ENCODE measurements at places on chromosomes 13 and 19.

DNA sequence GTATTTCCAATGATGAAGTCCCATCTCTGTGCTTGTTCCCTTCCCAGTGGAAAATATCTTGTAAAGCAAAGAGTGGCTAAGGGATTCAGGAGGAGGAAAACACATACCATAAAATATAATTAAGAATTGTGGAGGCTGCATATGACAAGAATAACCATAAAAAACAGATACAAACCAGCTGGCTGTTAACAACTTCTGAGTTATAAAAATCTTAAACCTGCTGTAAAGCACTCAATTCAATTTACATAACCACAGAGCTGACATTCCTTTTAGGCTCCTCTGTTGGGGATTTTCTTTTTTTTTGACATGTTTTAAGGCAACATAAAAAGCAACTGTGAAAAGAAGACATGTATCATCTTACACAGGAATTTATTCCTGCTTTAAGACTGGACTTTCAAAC, 207.6 kb downstream of the DACH1 start:
- DNase-seq = peak; percentile 27

DNA sequence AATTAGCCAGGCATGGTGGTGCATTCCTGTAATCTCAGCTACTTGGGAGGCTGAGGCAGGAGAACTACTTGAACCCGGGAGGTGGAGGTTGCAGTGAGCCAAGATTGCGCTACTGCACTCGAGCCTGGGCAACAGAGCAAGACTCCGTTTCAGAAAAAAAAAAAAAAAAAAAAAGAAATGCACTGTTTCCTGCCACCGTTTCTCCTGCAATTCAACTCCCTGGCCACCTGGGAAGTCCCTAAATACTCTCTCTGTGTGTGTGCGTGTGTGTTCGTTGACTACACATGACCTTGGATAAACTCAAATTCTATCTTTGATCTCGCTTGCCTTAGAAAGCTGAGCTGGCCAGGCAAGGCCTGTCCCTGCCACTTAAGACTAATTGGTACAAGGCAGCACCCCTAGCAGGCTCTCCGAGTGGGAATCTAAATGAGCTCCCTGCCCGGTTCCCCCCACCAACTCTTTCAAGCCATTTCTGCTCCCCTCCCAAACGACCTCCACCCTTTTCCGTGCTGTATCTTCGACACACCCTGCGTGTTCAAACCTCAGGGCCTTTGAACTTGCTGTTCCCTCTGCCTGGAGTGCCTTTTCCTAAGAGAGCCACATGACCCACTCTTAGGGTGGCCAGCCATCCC, 5.2 kb upstream of the BCAT2 start:
- peak; percentile 46 for DNase-seq

DNA sequence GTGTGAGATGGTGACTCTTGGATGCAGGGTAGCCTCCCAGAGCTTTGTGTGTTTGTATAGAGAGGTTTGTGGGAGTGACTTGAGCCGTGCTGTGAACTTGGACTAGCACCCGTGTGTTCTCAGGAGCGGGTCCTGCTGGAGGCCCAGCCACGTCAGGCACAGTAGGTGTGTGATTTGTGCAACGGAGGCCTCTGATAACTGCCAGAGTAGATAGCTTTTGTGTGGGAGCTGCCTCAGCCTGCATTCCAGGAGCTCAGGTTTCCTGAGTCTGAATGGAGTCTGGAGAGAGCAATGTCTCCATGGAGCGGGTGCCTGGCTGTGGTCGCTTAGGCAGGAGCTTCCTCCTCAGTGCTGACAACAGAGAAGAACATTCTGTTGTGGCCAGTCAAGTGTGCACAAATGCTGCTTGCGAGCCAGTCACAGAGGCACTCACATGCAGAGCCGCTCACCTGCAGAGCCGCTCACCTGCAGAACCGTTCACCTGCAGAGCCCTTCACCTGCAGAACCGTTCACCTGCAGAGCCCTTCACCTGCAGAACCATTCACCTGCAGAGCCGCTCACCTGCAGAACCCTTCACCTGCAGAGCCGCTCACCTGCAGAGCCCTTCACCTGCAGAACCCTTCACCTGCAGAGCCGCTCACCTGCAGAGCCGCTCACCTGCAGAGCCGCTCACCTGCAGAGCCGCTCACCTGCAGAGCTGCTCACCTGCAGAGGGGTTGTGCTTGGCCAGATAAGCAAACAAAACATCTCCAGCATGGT, 32.6 kb downstream of the TFDP1 start:
- DNase-seq = peak; percentile 92

- no peak for DNase-seq
Observed at GRCh38 chr13:42532561-42533335, 41.2 kb upstream of the TNFSF11 start.

DNA sequence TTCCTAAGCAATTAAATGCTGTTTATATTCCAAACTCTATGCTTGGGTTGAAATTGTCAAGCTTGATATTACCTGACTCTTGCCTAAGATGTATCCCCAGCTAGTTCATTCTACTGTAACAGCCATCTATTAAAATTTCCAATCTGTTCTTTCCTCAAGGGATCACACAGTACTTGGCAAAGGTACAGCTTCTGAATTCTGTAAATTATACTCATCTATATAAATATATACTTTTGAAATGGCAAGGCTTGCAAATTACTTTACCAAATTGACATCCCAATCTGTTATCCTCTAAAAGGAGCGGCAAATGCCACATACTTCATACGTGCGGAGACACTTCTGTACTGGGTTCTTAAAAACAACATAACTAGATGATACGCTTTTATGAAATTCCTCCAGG, 330.2 kb downstream of the DNAJC15 start:
- no peak for DNase-seq

- DNase-seq = peak; percentile 23
Observed at GRCh38 chr13:102657630-102658029, 37.2 kb downstream of the METTL21C start.

- peak; percentile 35 for DNase-seq
Observed at GRCh38 chr19:17020823-17021222, 5.8 kb downstream of the CPAMD8 start.

DNA sequence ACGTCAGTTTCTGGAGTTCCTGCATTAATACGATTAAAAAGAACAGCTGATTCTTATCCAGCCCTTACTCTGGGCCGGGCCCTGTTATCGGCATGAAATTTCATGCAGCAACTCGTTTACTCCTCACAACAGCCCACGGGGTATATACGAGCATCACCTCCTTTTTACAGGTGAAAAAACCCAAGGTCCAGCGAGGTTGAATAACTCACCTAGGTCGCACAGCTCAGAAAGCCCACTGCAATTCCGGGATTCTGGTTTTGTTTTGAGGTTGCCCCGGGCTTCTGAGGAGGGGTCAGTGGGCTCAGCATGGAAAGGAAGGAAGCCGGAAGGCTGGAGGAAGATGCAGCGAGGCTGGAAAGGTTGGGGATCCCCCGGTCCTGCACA, 577 bp upstream of the ACP7 start:
- DNase-seq = no peak

- no peak for DNase-seq
Observed at GRCh38 chr13:113659337-113659736, 1.3 kb upstream of the ATP4B start.

DNA sequence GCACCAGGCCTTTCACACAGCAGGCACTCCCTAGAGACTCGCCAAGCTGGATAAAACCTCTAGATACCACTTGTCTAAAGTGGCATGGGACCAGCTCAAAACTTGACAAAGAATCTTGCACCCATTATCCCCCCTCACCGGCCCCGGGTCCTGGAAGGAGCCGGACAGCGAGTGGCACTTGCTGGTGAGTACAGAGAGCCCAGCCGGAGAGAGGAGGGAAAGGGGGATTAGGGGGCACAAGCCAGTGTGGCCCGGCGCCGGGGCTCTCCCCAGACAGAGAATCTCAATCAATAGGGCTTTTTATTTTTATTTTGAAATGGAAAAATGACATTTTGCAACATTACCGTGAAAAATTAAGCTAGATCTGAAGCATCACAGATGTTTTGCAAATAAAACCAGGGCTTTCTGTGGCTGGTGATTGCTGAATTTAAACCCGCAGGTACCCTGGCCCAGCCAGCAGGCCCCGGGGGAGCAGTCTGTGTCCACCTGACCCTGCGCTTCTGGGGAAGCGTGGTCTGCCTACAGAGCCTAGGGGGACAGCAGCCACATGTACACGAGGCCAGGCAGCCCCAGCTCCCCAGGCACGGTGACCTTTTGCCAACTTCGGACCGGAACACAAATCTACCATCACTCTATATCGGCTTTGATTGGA, 10.0 kb upstream of the VSTM2B start:
- DNase-seq = no peak

GRCh38 chr19:38990949-38991697, 15.6 kb upstream of the FBXO17 start:
- DNase-seq = no peak

Measured in choroid plexus epithelial cell (primary cell).